SW480 (cell line): ENCODE measurements at places on chromosomes 6 and 20.

DNA sequence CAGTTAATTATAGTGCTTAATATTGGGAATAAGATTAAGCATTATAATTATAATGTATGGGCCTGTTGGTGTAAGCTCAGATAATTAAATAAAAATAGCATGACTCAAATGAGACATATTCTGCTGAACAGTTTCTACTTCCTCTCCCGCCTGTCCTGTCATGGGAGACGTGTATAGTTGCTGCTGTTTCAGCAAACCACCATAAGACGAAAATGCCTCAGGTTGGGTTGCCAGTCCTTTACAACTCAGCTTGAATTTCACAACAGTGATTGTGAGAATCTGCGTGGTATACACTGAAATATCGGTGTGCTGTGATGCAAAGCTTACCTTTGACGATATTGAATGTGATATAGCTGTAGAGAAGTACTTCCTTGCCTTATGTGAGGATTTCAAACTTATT lies 99.5 kb downstream of the POPDC3 start:
- no peak for DNase-seq

DNA sequence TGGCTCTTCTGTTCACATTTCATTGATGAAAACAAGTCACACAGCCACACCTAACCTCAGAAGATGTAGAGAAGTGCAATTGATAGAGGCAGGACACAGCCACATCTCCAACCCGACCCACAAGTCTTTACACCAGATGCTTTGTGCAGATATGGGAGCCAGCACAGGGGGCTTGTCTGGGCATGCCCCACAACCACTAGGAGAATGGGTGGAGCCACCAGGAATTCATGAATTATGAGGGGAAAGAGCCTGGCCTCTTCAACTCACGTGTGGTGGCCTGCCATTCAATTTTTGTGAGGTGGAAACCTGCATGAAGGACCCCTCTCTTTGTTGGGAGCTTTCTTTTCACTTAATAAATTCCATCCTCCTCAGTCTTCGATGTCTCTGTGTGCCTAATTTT lies 79.1 kb downstream of the OGFRL1 start:
- DNase-seq: no peak

DNA sequence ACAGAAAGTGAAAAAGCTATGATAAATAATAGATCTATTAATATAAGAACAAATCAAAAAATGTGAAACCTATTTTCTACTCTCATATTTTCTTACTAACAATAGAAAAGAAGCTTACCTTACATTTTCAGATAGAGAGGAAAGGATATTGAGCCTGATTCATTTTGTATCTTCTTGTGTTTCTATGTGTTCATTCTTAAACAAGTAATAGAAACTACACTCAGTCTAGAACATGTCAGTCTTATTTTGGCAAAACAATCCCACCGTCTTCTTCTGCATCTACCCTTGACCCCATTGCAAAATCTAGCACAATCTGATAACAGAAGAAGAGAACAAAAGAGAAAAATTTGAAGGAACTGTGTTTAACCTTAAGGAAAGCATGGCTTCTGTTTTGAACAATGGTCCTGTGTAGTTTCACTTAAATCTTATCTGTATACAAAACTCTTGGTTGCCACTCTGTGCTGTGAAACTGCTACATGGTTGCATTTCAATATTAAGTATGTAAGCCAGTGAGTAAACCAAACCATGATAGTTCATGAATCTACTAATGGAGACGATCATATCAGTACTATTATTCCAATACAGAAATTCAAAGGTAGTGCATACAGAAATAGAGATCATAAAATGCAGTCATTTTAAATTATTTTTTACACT lies 69.5 kb upstream of the LGSN start:
- no peak for DNase-seq

DNA sequence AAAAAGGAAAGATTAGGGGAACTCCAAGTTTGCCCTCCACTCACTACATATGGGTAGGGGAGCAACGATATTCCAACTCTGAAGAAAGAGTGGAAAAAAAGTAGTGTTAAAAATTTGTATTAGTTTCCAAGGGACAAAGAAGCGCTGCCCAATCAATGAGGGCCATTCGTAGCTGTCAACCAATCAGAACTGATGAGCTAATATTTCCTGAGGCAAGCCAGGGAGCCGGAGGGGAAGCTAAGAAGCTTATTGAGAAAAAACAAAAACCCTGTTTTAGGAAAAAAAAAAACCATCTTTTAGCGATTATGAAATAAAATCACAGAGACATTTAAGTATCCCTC lies 59.5 kb downstream of the TRIM38 start:
- peak; percentile 77 for DNase-seq

GRCh38 chr20:24871480-24872213 lies 77.4 kb upstream of the CST7 start:
- no peak for DNase-seq

DNA sequence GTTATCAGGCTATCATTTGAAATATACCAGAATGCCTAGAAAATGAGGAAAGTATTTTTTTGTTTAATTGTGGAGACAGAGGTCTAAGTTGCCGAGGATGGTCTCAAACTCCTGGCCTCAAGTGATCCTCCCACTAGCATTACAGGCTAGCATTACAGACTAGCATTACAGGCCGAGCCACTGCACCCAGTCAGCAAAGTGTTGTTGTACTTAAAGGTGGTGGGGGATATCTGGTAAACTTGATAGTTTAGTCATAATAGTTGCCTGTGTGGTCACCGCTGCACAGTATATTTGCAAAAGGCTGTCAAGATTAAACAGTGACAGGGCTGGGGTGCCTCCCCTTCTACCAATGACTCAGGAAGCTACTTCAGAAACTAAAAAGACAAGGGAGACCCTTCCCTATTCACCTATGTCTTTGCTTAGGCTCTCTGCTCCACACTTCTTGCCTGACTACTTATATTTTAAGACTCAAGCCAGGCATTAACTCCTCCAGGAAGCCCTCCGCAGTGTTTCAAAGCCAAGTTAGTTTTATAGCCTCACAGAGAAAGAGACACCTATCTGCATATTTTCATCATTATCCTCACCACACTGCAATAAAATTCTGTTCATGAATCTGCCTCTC lies 3.1 kb upstream of the AKIRIN2 start:
- DNase-seq: no peak

GRCh38 chr6:31569861-31570536 lies 2.1 kb upstream of the LTA start:
- no peak for DNase-seq

DNA sequence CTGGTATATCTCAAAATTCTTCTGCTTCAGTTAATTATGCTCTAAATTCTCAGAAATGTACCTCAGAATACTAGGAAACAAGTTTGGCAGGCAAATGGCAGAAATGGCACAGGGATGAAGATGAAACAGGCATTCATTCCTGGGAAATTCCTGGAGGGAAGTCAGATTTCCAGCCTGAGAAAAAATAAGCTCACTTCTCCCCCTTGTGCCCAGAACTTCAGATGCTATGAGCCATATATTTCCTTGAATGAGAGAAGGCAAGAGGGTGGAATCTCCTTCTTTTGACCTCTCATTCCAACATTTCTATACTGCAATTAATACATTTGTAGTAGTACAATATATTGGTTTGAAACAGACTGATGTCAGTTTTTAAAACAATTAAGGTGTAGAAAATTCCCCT lies 22.8 kb downstream of the RGS17 start:
- DNase-seq: no peak

- DNase-seq: no peak
These were observed 146.7 kb upstream of the ID4 start for GRCh38 chr6:19690325-19691075.

GRCh38 chr6:18893540-18894269 lies 506.6 kb downstream of the RNF144B start:
- DNase-seq: no peak

DNA sequence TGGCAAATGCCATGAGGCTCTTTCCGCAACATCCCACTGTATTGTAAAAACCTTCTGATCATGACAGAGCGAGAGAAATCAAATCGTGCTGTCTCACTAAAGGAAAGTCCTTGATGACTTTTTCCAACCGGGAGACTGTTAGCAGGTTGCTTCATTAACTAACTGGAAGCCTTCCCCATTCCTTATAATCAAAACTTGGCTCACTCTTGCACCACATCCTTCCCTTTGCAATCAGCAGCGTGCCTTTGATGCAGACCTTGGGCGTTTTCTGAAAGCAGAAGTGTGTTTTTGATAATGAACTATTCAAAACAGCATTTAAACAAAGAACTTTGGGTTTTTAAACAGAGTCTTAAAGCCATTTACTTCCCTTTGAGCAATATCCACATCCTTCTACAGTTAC lies 96.2 kb upstream of the CNR1 start:
- no peak for DNase-seq

DNA sequence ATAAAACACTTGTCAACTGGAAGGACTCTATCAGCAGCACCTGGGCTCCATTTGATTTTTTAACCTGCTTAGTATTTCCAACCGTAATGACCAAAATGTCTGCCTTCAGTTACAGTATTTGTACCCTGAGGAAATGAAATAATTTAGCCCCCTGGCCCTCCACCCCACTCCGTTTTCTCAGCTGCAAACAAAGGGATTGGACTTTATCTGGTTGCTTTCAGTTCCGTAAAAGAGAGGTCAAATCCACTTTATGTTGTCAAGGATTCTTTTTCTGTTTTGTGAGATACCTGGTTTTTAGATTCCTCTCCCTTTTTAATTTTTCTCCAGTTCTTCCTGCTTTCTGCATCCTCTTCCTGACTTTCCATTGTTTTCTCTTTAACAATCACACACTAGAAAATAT lies 64.4 kb upstream of the BMP2 start:
- DNase-seq: no peak

DNA sequence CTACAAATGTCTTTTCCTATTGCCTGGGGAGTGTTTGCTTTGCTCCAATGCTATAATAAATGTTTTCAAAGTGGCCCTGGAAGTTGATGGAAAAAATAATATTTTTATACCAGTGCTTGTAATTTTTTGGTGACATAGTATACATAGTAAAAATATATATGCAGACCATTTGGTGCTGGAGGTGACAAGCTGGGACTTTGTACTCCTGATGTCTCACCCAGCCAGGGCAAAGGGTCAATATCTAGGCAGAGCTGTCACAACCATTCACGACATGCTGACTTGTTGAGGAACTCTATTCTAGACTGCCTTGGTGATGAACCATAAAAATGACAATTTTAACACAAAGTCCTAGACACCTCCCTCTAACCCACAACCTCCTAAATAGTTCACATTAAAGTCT lies 203.0 kb downstream of the PLCB1 start:
- DNase-seq: no peak

GRCh38 chr6:156545931-156546330 lies 231.2 kb upstream of the ARID1B start:
- no peak for DNase-seq

GRCh38 chr6:135257631-135258405 lies 76.7 kb downstream of the MYB start:
- no peak for DNase-seq

GRCh38 chr20:21767739-21768223 lies 62.3 kb downstream of the PAX1 start:
- peak; percentile 84 for DNase-seq

DNA sequence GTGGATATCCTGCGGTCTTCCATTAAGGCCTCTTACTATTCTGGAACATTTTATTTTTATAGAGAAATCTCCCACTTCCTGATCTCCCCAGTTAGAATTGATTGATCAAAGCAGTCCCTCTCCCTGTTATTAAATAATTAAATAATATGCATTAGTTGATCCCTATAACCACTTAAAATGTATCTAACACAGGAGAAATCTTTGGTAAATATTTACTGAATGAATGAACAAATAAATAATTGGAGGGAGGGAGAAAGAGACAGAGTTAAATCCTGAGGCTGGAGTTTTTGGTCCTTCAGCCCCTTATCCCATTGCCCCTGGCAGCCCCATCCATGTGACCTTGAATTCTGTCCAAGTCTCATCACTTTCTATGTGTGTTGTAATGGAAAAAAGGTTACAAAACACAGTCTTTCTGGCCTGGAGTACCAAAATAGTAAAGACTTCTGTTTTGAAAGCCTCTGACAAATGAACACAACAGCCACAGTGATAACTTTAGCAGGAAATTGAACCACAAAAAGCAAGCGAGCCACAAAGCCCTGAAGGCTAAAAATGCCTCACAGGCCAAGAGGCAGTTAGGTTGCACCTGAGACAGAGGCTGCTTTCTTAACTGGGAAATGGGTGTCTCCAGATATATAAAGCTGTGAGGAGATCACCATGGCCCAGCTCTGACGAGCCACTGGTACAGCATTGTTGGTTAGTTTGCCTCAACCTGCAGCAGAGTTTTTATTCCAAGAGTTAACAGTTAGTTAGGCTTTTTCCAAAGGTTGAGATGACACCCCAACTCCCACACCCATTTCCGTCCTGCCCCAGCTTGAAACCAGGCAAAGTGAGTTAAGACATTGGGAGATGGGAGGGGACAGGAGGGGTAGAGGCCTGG lies 11.3 kb downstream of the NT5E start:
- no peak for DNase-seq

DNA sequence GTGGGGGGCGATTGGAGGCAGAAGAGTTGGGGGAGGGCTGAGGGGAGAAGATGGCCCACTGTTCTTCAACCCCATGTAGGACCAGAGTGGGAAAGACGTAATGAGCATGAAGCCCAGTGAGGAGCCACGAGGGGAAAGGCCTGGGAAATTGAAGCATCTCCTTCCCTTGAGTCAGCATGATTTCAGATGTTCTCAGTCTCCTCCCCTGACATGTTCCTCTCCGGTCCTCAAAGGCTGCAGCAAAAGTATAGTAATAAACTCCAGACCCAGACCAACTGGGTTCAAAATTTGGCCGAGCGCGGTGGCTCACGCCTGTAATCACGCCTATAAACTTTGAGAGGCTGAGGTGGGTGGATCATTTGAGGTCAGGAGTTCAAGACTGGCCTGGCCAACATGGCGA lies 1.9 kb upstream of the NFKBIE start:
- no peak for DNase-seq

- peak; percentile 58 for DNase-seq
These were observed 4.0 kb upstream of the SPATS1 start for GRCh38 chr6:44338228-44339122.

DNA sequence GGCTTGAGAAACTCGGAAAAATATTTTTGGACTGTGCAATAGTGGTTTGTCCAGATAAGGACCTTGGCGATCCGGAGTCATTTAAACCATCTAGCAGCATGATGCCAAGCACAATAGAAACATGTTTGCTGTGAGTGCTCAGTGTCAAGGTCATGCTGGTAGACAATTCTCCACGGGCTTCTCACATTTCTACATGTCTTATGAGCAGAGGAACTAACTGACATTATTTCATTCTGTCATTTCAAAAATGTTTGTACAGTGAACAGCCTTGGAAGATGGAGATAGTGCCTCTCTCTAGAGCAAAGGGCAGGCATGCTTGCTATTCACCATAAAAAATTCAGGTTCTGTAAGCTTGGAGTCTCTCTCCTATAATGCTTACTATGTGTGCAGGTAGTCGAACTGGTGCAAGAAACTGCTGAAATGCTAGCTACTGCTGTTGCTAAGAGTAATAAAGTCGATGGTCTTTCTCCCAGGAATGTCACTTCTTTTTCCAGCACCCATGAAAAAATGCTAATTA lies 25.4 kb upstream of the CCN2 start:
- no peak for DNase-seq

GRCh38 chr20:59010995-59011873 lies 4.2 kb upstream of the CTSZ start:
- DNase-seq: peak; percentile 92
